ENCODE measurements at places on chromosomes 2 and 18.

DNA sequence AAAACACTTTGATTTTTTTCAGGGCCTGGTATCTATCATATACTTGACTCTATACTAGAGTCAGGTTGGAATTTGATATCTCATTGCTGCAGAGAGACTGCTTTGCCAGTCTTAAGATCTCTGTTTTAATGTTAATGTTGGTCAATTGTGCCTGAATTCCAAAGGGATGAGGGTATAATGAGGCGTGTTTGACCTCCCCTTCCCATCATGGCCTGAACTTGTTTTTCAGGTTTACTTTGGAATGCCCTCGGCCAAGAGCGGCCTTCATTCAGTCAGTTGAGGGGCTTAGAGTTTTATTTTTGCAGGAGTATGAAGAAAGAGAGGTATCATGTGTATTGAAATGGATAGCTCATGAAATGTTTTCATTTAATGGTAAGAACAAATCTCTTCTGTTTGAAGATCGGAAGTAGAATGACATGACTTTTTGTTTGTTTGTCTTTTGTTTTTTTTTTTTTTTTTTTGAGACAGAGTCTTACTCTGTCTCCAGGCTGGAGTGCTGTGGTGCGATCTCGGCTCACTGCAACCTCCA, 119.0 kb downstream of the KIAA1328 start:
- no peaks in the 10 kb centered on the region for H3K36me3 ChIP-seq
- no peak overlapping the region for H3K4me3 ChIP-seq
- H3K4me1 ChIP-seq = no peaks in the 10 kb centered on the region
- DNase-seq = no peak

- H3K27me3 ChIP-seq = no peaks in the 10 kb centered on the region
- H3K4me3 ChIP-seq = no peak overlapping the region
- DNase-seq = no peak
These were observed 23.7 kb upstream of the MYO5B start for GRCh38 chr18:50218432-50219197.

DNA sequence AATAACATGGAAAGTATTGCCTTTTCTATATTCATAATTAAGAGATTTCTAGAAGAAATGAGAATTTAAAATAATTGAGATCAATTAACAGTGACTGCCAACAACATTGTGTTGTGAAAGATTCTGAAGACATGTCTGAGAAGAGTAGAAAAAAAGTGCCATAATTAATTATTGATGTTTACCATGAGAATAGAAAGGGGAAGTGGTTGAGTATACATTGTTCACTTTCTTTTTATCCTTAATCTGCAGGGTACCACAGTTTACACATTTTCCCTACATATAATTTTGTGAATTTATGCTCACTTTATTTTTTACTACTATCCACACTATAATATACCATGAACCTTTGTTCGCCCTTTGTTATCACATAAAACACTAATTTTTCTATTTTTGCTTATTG, 47.1 kb upstream of the UBE2E3 start:
- H3K27ac ChIP-seq = no peak overlapping the region
- H3K36me3 ChIP-seq = no peaks in the 10 kb centered on the region
- no peaks in the 10 kb centered on the region for H3K4me1 ChIP-seq
- no peak overlapping the region for H3K4me3 ChIP-seq
- H3K27me3 ChIP-seq = no peaks in the 10 kb centered on the region

DNA sequence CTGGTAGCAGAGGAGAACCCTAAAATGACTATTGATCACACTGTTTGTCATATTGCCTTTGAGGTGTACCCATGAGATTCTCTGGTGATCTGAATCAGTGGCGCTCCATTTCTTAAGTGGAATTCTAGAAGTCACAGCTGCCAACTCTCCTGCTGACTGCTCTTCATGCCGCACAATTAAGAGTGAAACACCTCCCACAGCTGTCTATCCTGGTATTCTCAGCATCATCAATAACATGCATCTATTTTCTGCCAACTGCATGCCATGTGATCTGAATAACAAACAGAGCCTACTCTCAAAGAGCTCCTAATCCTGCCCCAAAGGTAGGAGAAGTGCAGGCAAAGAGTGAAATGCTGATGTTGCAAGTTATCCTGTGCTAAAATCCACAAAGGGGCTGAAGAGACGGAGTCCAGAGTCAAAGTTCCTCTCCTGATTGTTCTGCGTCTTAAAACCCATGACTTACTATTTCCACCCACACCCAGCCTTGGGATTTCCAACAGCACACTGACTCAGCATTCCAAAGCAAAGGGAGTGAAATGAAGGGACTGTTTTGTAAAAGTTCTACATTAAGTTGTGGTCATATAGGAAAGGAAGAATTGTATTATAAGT, 13.7 kb upstream of the DAPL1 start:
- H3K4me3 ChIP-seq = no peak overlapping the region
- no peak for DNase-seq
- no peak overlapping the region for H3K27ac ChIP-seq
- H3K36me3 ChIP-seq = no peaks in the 10 kb centered on the region
- H3K27me3 ChIP-seq = no peaks in the 10 kb centered on the region
- H3K4me1 ChIP-seq = no peaks in the 10 kb centered on the region

DNA sequence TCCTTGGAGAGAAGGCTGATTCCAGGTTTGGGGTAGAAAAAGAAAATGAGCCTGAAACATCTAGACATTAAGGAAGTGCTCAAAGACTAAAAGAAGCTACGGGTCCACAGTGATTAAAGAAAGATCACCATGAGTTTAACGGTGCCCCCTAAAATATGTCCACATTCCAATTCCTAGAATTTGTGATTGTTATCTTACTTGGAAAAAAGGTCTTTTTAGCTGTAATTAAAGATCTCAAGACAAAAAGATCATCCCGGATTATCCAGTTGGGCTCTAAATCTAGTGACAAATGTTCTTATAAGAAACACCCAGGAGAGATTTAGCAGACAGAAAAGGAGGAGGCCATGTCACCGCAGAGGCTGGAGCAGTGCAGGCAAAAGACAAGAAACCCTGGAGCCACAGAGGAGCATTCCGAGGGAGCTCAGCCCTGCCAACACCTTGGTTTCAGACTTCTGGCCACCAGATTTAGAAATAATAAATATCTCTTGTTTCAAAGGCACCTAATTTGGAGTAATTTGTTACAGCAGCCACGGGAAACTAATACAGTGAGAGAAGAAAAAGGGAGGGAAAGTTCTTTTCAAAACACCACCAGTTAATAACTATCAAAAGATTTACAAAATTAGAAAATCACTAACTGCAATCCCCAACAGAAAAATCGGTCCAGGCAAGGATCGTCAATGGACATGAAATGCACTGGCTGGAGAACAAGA, 8.5 kb downstream of the UXS1 start:
- H3K27ac ChIP-seq = no peak overlapping the region
- DNase-seq = no peak
- no peaks in the 10 kb centered on the region for H3K36me3 ChIP-seq
- H3K27me3 ChIP-seq = no peaks in the 10 kb centered on the region

GRCh38 chr2:105796131-105796638, 51.5 kb downstream of the NCK2 start:
- DNase-seq = no peak
- H3K4me3 ChIP-seq = no peak overlapping the region
- H3K27me3 ChIP-seq = no peaks in the 10 kb centered on the region
- no peaks in the 10 kb centered on the region for H3K36me3 ChIP-seq
- peak overlapping the region; percentile 25 for H3K27ac ChIP-seq
- H3K4me1 ChIP-seq = peaks cover 78% of the 10 kb centered on the region
